Activated CD4-positive, alpha-beta T cell treated with anti-CD3 and anti-CD28 coated beads, Interleukin-2, Interleukin-6, amounts not matched to agents 100 ng/mL and 50 ng/mL, durations not matched to agents 16 hours and 8 hours (primary cell): ENCODE measurements at places on chromosomes 16 and 17.

GRCh38 chr16:68644715-68645493, at the start of gene CDH3:
TSS of gene CDH3 (plus strand) at chr16:68645310. CDS start at chr16:68645380, 70 bp downstream.
- DNase-seq = no peak

DNA sequence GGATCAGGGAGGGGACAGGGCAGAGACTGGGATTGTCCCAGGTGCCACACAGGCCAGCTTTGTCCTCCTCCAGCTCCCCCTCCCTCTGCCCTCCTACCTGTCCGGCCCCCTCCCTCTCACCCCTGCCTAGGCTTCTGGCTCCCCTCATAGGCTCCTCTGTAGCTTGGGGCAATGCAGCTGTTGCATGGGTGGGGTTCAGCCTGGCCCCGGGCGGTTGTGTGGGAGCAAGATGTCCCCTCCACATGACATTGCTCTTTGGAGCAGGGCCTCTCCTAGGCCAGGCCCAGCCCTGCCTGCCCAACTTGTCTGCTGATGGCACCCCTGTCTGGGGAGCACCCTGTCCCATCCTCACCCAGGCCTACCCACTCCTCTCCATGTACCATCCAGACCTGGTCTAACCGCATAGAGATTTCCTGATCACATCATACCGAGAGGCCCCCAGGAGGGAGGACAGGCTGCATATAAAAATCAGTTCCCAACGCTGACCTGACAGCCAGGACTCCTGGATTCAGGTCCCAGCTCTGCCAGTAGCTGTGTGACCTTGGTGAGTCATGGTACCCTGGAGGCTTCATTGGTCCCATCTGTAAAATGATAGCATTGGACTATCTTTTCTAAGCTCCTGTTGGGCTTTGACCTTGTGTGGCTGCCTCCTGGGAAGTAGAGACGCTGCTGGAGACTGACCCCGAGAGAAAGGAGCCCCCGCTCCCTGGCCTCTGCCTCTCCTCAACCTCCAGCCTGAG, 48.8 kb upstream of the DLX4 start:
- no peak for DNase-seq

DNA sequence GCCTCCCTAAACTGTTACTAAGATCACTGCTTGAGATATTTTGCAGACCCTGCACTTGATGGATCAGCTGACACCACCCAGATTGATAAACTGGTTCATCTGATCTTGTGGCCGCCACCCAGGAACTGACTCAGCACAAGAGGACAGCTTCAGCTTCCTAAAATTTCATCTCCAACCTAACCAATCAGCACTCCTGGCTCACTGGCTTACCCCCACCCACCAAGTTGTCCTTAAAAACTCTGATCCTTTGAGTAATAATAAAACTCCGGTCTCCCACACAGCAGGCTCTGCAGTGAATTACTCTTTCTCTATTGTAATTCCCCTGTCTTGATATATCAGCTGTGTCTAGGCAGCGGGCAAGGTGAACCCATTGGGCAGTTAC, 174.8 kb downstream of the UTP18 start:
- DNase-seq = peak; percentile 61

- DNase-seq = no peak
These were observed 78.4 kb downstream of the CNGB1 start for GRCh38 chr16:57892447-57893096.

- DNase-seq = no peak
These were observed 2.4 kb downstream of the RUNDC3A start for GRCh38 chr17:44310609-44311376.

DNA sequence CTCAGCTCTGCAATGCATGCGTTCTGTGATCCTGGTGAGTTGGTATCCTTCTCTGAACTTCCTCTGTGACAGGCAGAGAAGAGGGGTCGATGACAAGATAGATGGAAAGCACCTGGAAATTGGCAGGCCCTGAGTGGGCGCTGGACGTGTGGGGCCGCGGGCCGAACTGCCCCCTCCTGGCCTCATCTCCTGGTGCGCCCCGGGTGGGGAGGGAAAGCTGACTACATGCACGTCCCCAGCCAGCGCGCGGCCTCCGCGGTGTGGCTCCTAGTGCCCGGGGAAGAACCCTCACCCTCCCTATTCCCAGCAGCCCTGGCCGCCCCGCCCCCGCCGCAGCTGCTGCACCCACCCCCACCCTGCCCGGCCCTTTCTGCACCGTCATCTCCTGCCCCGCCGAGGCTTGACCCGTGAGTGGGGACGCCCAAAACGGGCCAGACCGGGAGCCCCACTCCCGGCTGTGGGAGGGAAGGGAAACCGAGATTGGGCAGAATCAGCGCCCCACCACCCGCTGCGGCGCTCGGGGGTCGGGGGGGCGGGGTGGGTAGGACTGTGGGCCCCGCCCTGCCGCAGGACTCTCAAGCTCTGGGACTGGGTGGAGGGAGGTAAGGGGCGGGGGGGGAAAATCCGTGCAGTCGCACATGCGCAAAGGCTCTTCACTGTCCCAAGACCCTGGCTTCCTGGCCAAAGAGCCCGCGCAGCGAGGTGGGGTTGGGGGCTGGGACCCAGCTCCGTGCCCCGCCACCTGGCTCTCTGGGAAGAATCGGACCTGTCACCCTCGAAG, at the start of gene NOL3:
TSS of gene NOL3 (plus strand) at position 371 of the 781 bp plus-strand sequence.
- peak; percentile 71 for DNase-seq

DNA sequence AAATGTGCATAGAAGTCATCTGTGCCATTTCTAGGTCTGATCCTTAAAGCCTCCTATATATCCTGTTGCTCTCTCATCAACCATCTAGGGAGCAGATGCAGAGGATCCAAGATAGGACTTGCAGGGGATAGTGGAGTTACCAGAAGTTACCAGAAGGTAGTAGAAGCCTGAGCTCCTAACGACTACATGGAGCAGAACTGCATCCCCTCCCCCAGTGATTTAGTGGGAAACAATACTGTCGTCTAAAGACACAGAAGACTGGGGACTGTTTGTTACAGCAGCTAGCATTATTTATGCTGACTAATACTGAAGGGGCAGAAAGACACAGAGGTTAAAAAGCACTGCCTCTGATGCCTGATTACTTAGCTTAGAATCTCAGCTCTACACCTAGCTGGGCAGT, 15.8 kb downstream of the GP2 start:
- no peak for DNase-seq

DNA sequence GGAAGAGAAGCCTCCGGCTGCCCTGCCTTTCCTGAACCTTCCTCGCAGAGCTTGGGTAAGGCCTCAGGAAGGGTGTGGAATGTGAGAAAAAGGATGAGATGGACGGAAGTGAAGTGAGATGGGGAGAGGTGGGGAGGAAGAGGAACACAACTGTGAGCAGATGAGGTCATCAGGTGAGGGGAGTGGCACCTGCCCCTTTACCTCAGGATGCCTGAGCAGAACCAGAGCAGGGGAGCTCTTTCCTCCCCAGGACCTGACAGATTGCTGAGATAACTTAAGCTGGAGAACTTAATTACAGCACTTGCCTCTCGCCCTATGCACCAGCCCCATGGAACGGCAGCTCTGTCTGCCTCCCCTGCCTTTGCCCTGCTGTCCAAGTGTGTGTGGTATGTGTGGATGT, 29.8 kb downstream of the TMEM132E start:
- no peak for DNase-seq

GRCh38 chr16:81933361-81933760, 77.9 kb downstream of the SDR42E1 start:
- DNase-seq = no peak
